ENCODE measurements at places on chromosomes 1 and 21.

DNA sequence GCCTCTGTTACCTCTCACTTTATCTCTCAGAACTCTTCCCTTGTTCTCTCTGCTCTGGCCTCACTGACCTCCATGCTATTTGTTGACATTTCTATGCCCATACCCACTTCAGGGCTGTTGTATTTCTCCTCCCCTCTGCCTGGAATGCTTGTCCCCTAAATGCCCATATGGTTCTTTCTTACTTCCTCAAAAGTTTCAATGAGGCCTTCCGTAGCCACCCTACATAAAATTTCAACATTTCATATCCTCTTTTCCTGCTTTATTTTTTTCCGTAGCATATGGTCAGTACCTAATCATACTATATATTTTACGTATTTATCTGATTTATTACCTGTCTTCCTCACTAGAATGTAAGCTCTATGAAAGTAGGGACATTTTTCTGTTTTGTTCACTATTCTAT lies 47.1 kb upstream of the ZYG11A start:
- no peak for DNase-seq

GRCh38 chr21:21146587-21147373 lies 148.6 kb downstream of the NCAM2 start:
- DNase-seq: no peak

DNA sequence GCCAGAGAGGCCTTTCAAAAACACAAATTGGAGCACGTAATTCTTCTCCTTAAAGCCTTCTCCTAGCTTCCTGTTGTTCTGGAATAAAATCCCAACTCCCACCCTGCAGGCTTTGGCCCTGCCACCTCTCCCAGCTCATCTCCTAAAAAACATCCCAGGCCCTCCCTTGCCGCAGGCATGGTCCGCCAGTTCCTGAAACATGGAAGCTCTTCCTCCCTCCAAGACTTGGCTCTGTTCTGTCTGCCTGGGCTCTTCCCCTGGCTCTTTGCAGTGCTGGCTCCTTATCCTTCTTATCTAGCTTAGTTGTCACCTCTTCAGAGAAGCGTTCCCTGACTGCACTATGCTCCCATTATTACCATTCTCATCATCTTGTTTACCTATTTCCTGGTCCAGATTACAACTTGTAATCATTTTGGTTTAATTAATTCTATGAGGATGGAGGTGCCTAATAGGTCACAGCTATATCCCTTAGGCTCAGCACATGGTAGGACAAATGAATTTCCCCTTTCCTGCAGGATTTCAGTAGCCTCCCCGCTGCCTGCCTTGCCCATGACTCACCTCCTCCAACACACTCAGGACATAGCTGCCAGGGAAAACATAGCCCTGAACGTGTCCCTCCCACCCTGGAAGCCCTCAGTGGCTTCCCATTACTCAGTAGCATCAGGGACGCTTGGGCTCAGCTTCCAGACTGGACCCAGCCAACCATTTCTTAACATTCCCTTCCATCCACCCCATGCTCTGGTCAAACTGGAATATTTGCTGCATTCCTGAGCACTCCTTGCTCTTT lies 15.7 kb upstream of the IGSF21 start:
- no peak for DNase-seq

GRCh38 chr1:69321311-69321710 lies 246.4 kb upstream of the LRRC7 start:
- no peak for DNase-seq

GRCh38 chr1:118948351-118948750 lies 39.8 kb downstream of the TBX15 start:
- no peak for DNase-seq

DNA sequence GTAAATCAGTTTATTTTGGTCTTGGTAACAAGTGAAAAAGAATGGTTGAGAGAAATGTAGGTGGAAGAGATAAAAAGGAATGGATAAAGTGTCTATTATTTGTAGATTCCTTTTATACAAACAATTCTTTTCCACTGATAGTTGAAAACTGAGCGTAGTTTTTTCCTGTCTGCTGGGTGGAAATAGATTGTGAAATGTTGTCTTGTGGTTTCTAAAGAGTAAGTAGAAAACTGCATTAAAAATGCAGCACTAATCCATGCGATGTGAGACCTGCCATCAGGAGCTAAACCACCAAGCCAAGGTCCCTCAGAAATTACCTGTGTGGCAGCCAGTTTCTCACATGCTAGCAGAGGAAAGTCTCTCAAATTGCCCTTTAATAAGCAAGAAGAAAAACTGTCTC lies 103.2 kb upstream of the SLC44A3 start:
- no peak for DNase-seq

DNA sequence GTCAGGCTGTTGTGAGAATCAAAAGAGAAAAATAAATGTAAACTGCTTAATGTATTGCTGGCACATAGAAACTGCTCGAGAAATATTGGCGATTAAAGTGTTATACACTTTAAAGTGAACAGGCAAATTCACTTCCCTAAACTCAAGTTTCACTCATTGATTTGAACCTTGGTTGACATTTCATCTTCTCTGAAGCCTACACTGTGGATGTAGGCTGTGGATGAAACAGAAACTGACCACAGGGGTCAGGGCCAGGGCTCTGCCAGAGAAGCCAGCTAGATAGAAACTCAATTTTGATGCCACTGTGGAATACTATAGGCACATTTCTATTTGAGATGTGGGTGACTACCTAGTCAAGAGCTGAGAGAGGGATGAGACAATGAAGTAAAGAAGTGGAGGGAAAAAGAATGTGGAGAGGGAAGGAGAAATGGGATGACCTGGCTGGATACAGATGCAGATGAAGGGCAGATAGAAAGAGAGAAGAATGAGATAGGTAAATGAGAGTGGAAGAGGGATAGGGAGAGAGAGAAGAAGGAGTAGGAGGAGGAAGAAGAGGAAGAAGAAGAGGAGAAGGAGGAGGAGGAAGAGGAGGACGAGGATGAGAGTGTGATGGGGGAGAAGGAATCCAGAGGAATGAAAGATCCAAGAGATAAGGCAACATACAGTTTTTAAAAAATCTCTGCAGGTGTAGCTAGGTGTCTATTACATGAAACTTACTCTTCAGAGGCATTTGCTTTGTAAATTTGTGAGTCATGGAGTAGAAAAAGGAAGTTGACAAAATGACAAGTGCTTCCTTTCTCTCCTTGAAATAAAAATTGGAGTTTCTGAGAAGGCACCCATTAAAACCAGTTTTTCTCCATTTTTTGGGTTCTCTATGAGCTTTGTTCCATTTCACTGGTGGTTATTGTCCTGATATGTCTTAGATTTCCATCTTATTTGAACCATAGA lies 17.4 kb upstream of the CD1D start:
- DNase-seq: no peak

- DNase-seq: no peak
These were observed 151.8 kb downstream of the TENT5C start for GRCh38 chr1:117757668-117758067.

- DNase-seq: no peak
These were observed 30.2 kb downstream of the LAMB3 start for GRCh38 chr1:209621741-209622655.

- no peak for DNase-seq
These were observed 463 bp upstream of the PRRC2C start for GRCh38 chr1:171484760-171485374.

- peak; percentile 74 for DNase-seq
These were observed 9.4 kb downstream of the ETV3L start for GRCh38 chr1:157090196-157090647.

DNA sequence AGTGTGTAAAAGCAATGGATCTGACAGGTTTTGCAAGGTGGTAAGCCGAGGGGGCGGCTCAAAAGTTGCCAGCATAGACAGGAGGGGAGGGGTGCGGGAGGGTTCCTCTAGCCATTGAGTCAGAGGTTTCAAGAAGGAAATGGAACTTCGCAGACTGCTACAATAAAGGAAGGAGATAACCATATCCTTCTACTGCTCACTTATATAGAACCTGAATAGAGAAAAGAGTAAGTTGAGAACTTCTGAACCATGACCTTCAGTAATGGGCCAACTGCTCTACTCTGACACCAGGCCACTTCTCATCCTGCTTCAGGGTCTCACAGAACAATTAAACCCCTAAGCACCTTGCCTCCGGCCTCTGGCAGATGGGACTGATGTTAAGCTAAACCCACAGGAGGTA lies 26.3 kb upstream of the BCAR3 start:
- DNase-seq: no peak

- no peak for DNase-seq
These were observed at the start of gene USH2A for GRCh38 chr1:216422821-216423520. TSS of gene USH2A (minus strand) at chr1:216423448. CDS start at chr1:216422336, 1,112 bp downstream.

DNA sequence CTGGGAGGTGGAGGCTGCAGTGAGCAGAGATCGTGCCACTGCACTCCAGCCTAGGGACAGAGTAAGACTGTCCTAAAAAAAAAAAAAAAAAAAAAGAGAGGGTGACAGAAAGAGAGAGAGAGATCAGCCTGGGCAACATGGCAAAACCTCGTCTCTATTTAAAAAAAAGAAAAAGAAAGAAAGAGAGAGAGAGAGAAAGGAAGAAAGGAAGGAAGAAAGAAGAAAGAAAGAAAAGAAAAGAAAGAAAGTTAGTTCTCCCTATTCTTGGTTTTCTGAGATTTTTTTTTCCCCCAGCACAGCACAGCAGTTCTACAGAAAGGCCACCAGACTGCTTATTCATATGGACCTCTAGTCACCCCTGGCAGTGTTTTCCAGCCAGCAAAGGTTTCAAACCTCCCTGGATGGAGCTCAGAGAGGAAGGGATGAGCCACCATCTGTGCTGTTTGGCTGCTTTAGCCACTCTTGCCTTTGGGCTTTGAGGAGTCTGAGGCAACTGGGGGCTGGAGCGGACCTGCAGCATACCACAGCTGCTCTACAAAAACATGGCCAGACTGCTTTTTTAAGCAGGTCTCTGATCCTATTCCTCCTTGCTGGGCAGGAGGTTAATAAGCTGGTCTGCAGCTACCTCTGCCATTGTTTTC lies 10.6 kb downstream of the S100A6 start:
- no peak for DNase-seq

- no peak for DNase-seq
These were observed 138.0 kb downstream of the HS2ST1 start for GRCh38 chr1:87052400-87052799.

- no peak for DNase-seq
These were observed 144.5 kb downstream of the PBX1 start for GRCh38 chr1:164703463-164703862.

GRCh38 chr1:114173680-114174079 lies 20.0 kb upstream of the SYT6 start:
- DNase-seq: no peak

DNA sequence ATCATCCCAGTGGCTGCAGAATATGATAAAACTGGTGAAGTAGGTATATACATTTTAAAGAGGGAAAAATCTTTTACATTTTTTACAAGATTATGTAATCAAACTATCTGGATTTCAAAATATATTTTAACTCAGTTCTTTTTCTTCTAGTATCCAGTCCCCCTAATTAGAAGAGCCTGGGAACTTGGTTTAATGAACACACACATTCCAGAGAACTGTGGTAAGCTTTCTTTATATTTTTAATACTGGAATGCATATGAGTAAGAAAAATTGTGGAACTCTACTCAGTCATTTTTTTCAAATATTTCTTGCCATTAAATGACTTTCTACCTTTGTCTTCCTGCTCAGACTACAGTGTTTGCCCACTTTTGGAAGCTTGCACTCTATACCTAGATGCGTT lies 8.2 kb downstream of the ACADM start:
- DNase-seq: no peak

GRCh38 chr1:159008744-159009188 lies 941 bp upstream of the IFI16 start:
- peak; percentile 48 for DNase-seq

DNA sequence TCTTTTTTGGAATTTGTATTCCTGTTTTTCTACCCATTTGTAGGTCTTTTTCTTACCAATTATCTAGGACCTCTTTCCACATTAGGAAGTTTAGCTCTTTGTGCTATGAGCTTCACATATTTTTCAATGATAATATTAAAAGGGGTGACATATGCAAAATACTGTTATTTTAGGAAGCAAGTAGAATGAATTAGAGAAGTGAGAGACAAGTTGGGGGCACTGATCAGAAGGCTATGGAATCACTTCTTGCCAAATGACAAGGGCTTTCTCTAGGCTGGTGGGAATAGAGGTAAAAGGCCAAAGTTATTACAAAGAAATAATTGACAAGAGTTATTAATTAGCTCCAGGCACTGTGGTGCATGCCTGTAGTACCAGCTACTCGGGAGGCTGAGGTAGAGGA lies 4.3 kb upstream of the BCAR3 start:
- DNase-seq: no peak

- no peak for DNase-seq
These were observed 4.6 kb downstream of the ALX3 start for GRCh38 chr1:110065841-110066240.

GRCh38 chr1:60223158-60223557 lies 149.6 kb upstream of the C1orf87 start:
- no peak for DNase-seq

DNA sequence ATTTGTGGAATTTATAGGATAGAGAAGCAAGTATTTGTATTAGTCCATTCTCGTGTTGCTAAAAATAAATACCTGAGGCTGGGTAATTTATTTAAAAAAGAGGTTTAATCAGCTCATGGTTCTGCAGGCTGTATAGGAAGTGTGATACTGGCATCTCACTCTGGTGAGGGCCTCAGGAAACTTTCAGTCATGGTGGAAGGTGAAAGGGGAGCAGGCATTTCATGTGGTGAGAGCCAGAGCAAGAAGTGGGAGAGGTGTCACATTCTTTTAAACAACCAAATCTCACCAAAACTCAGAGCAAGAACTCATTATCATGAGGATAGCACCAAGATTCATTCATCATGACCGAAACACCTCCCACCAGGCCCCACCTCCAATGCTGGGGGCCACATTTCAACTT lies 18.1 kb downstream of the SDCCAG8 start:
- DNase-seq: no peak

DNA sequence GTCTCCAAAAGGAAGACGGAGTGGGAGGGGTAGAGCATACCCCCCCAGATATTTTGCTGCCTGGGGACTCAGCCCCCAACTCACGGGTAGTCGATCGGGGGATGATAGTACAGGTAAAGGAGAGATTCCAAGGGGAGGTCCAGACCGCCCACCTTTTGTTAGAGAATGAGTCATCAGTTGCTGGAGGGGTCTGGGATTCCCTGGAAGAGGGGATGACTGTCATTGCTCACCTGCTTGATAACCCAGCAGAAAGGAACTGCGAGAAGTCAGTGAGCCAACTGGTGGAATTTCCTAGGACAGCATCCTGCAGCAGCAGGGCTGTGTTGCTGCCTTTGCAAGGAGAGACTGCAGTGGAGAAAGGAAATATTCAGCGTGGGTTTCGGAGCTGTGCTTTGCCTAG lies 64.4 kb downstream of the MACF1 start:
- DNase-seq: no peak

DNA sequence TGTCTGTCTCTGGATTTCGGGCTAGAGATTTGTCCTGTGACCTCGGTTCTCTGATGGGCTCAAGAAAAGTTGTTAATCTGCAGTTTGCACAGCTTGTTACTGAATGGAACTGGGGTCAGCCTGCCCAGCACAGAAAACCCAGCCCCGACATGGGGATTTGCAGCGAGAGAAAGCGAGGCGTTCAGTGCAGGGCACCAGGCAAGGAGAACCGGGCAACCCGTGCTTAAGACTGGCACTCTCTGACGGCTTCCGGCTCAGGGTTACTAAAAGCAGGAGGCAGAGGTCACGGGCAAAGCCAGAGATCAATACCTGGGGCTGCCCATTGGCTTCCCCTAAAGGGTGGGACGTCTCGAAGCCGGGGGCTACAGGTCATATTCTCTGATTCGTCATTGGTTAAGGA lies 29.9 kb upstream of the COL6A1 start:
- no peak for DNase-seq

GRCh38 chr1:171661076-171661650 lies 8.7 kb upstream of the MYOC start:
- no peak for DNase-seq

All from activated CD8-positive, alpha-beta memory T cell treated with anti-CD3 and anti-CD28 coated beads for 4 hours (primary cell).